ENCODE measurements at places on chromosomes 1 and 21.

- DNase-seq = no peak
These were observed 52.4 kb downstream of the IER5 start for GRCh38 chr1:181140891-181141290.

DNA sequence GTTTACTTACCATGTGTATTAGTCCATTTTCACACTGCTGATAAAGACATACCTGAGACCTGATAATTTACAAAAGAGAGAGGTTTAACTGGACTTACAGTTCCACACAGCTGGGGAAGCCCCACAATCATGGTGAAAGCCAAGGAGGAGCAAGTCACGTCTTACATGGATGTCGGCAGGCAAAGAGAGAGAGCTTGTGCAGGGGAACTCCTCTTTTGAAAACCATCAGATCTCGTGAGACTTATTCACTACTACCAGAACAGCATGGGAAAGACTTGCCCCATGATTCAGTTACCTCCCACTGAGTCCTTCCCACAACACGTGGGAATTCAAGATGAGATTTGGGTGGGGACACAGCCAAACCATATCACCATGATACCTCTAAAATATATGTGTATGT is 39.3 kb upstream of the ERRFI1 start:
- DNase-seq = no peak

DNA sequence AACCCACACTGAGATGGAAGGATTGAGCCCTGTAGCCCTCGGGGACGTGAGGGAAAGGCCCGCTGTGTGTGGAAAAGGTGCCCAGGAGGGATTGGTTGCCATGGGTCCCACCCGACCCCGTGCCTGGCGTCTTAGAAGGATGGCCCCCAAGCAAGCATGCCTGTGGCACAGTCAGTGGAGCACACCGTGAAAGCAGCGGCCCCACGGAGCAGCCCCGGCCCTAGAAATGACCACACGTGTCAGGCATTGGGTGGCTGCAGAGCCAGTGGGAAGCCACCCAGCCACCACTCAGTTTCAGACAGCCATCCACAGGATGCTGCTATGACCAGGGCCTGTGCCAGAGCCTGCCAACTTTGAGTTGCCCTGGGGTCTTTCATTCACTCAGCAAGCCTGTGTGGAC is 13.3 kb upstream of the EPHA8 start:
- no peak for DNase-seq

DNA sequence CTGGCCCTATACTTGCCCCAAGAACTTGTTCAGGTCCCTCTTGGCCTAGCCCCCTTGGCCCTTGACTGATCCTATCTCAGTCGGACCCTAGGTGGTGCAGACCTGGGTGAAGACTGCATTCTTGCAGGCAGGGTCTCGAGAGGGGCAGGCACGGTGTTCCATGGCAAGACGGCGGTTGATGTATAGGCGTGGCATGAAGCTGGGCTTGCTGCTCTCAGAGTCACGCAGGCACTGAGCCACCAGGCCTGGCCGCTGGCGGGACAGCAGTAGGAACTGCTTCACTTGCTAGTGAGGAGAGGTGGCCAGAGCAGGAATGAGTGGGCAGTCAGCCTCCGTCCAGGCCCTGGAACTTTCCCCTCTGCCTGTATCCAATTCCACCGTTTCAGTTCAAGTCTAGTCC is 3.8 kb downstream of the HECTD3 start:
- DNase-seq = no peak

DNA sequence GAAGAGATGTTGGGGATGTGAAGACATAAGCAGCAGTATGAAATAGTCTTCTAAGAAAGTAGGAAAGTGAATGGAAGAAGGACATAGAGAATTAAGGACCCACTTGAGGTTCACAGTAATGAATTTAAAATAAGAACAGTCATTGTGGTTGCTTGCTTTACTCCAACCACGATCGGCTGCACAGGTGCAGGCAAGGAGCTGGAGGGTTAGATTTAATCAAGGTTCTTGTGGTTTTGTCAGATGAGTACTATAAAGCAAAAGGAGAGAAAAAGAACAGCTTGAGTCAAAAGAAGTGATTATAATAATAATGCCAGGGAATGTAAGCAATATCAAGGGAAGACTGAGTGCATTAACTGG is 46.1 kb upstream of the RBM34 start:
- DNase-seq = no peak

GRCh38 chr1:53548031-53548491 is 88.9 kb downstream of the DMRTB1 start:
- DNase-seq = no peak

GRCh38 chr1:192461684-192462083 is 113.9 kb upstream of the RGS1 start:
- DNase-seq = no peak

DNA sequence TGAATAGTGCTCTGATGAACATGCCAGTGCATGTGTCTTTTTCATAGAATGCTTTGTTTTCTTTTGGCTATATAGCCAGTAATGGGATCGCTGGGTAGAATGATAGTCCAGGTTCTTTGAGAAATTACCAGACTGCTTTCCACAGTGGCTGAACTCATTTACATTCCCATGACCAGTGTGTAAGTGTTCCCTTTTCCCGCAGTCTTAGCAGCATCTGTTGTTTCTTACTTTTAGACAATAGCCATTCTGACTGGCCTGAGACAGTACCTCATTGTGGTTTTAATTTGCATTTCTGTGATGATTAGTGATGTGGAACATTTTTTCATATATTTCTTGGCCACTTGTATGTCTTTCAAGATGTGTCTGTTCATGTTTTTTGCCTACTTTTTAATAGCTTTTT is 784.5 kb downstream of the USP25 start:
- DNase-seq = no peak

- no peak for DNase-seq
These were observed 30.7 kb downstream of the KYAT3 start for GRCh38 chr1:88961647-88962275.

DNA sequence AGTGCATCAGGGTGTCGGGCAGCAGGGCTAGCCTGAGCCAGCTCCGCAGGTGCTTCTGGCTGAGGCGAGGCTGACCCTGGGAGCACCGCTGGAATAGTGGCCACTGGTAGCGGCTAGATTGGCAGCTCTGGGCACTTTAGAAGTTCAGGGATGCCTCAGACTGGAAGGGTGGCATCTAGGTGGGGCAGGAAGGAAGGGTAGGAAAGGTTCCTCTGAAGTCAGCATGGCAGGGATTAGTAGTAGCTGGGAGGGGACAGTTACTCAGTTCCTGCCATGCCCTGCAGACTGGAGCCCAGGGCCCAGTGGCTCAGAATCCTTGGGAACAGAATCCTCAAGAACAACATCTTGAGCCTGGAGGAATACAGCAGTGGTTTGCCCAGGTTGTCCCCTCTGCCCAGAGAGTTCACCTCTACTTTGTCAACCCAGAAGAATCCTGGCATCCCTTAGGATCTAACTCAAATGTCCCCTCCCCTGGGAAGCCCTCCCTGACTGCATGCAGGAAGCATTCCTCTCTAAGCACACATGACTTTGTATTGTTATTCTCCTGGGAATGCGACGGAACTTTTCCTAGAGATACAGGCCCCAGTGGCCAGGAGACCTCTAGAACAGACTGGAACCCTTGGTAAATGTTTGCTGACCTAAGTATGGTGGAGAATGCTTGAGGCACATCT is 39.5 kb upstream of the BCAR3 start:
- no peak for DNase-seq

DNA sequence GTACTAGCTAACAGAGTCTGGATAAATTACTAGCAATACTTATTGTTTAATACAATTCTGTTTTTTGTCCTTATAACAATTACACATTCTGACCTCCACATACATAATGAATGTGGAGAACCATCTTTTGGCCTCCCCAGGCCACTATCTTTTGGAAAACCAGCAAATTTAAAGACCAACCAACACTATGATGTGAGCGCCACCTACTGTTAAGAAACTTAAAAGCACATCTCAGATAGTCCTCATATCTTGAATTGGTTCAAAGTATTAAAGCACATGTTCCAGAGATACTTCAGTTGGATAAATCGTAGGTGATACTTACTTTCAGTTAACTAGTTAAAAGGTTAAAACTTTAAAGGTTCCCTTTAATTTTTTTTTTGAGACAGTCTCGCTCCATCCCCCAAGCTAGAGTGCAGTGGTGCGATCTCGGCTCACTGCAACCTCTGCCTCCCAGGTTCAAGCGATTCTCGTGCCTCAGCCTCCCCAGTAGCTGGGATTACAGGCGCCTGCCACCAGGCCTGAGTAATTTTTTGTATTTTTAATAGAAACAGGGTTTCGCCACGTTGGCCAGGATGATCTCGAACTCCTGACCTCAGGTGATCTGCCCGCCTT is 29.3 kb upstream of the USP1 start:
- peak; percentile 72 for DNase-seq

GRCh38 chr1:65178235-65178634 is 30.2 kb downstream of the AK4 start:
- no peak for DNase-seq

GRCh38 chr21:39350094-39351005 is 1.5 kb upstream of the HMGN1 start:
- DNase-seq = no peak

- DNase-seq = peak; percentile 24
These were observed 61.5 kb upstream of the GJA5 start for GRCh38 chr1:147821883-147822282.

GRCh38 chr1:56532350-56532683 is 47.0 kb downstream of the PLPP3 start:
- peak; percentile 36 for DNase-seq

GRCh38 chr1:110630839-110631663 is 24.9 kb upstream of the KCNA2 start:
- DNase-seq = peak; percentile 83

- DNase-seq = peak; percentile 88
These were observed 14.5 kb downstream of the PDZK1IP1 start for GRCh38 chr1:47175227-47175934.

GRCh38 chr1:208977638-208978256 is 605.8 kb upstream of the CAMK1G start:
- no peak for DNase-seq

- no peak for DNase-seq
These were observed 123.8 kb upstream of the TMEM51 start for GRCh38 chr1:15029786-15030185.

DNA sequence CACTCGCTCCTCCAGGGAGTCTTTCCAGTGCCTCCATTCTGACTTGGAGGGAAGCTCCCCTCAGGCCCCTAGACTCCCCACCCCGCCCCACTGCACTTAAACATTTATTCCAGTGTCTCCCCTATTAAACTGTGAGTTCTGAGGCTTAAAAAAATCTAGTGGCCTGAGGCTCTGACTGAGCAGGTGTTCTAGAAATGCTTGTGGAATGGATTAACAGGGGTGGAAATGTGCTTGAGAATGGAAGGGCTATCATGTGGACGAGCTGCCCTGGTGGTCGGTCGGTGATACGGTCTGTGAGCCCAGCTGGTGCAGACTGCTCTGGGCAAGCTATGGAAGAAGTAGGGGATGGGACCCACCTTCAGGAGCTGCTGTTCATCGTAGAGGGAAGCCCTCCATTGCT is 130.2 kb downstream of the PEX14 start:
- no peak for DNase-seq
